COLO829 (cell line): ENCODE measurements at places on chromosomes 12 and 14.

DNA sequence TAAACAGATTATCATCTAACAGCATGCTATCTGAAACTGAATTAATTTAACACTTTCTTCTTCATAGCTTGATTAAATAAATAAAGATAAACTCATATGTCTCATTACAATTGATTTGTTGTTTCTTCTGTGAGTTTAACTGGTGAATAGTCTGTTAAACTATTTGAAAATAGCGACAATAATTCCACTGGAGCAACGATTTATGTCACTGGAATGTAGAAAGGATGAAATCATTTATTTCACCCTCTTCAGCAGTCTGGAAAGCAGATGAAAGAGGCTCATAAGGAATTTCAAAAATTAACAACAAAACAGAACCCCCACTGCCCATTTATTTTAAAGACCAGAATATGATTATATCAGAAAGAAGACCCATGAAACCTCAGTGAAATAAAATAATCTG is 1165.1 kb upstream of the USP15 start:
- DNase-seq, result no peak

GRCh38 chr14:62662811-62663455 is 382.3 kb downstream of the KCNH5 start:
- no peak for DNase-seq

GRCh38 chr14:100828031-100828769 is 2.3 kb downstream of the MEG3 start:
- no peak for DNase-seq

GRCh38 chr12:27754795-27755194 is 25.2 kb upstream of the KLHL42 start:
- no peak for DNase-seq
